Forelimb muscle (tissue), 1 donor: ENCODE measurements at places on chromosomes 1 and 21. TPM values are rescaled to one million over a fixed set of nuclear protein-coding genes. Genes with fewer than 3 reads are reported as not detected.

The TRPM2 gene
- polyA plus RNA-seq, result 1.5 TPM

The SFN gene
- 0.10 TPM for polyA plus RNA-seq

The FABP3 gene
- 160 TPM for polyA plus RNA-seq

GRCh38 chr1:243483071-243483771, 227.4 kb downstream of the SDCCAG8 start:
- DNase-seq, result no peak

GRCh38 chr1:98211271-98211845, 290.5 kb upstream of the DPYD start:
- no peak for DNase-seq
